ENCODE measurements at places on chromosomes 3 and 15. TPM values are rescaled to one million over a fixed set of nuclear protein-coding genes. Genes with fewer than 3 reads are reported as not detected.

DNA sequence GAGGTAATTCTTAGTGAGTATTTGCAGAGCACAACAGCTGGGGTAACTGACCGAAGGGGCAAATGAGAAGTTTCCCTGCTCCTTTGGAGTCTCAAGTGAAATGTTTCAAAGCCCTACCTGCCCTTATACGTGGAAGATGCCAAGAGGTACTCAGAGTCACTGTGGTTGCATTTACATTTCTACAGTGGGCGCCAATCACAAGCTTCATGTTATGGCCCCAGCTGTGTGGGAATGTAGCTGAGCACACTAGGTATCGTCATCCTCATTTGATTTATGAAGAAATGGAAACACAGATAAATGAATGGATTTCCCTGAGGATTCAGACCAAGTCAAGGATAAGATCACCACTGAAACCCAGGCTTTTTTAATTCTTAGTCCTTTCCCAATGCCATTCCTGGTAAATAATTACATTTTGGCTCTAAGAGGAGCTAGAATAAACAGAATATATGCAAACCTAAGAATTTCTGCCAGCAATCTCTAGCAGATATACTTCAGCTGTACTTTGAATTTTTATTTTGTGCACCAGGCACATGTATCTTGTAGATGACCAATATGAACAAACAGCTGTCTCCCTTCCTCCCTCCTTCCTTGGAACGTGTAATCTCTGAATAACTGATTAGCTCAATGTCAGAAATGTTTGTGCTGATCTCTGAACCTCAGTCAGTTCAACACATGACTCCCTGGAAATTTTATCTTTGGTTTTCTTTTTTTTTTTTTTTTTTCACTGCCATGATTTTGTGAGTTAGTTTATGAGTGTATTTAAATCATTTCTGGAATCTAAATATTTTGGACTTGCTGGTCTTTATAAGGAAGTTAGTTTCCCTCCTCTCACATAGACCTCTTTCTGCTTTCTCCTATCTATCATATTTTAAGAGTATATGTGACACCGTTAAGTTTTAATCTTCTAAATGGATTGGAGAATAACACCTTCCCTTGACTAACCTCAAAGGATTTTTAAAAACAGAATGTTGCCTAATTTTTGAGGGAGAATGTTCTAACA is 69.2 kb downstream of the MAP2K5 start:
- no peak for DNase-seq

- DNase-seq = no peak
Observed at GRCh38 chr15:100648951-100649350, 46.6 kb downstream of the ASB7 start.

The LINGO1 gene
- total RNA-seq = 0.60 TPM

GRCh38 chr15:85649372-85649771 is 145.4 kb downstream of the KLHL25 start:
- DNase-seq = peak; percentile 40

DNA sequence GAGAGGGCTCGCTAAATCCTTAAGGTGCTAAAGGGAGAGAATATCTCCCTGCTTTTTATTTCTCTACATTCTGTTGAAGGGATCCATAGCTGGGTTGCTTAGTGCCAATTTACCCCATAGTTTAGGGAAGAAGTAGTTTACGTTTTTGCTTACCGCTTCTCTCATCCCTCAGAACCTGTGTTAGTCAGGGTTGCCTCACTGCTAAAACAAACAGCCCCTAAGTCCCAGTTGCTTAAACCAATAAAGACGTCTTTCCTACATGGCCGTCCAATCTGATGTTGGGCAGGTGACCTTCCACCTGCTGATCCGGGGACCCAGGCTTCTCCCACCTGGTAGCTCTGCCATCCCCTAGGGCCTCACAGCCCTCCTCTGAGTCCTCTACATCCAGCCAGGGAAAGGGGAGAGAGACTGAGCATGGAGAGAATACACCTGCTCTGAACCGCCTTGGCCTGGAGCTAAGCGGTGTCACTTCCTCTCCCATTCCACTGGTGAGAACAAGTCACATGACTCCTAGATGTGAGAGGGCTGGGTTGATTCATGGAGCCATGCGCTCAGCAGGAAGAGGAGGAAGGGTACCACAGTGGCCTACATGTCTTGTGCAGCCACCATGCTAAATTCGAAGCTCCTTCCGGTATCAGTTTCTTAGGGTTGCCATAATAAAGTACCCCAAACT is 26.3 kb downstream of the DNASE1L3 start:
- no peak for DNase-seq

- no peak for DNase-seq
Observed at GRCh38 chr15:63612300-63612699, 15.1 kb downstream of the FBXL22 start.

The ECE2 gene
- not detected for total RNA-seq

The VWA5B2 gene
- total RNA-seq = 0.72 TPM

GRCh38 chr3:44642337-44642736 is 6.2 kb upstream of the ZNF35 start:
- DNase-seq = no peak

DNA sequence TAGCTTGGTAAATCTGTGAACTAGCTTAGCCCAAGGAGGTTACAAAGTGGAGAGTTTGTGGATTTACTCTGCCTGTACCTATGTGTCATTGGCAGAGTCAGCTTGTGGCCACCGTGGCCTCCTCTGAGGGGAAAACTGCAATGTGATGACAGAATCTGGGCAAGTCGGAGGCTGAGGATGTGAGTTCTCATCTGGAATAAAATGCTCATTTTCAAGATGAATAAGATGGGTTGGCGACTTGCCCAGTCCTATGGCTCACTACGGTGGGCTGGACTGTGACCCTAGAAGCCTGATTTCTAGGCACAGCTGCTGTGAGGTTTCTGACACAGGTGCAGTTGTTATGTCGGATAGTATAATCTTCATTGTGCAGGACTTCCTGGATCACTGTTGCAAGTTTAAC is 83.7 kb downstream of the ETV5 start:
- DNase-seq = peak; percentile 58

DNA sequence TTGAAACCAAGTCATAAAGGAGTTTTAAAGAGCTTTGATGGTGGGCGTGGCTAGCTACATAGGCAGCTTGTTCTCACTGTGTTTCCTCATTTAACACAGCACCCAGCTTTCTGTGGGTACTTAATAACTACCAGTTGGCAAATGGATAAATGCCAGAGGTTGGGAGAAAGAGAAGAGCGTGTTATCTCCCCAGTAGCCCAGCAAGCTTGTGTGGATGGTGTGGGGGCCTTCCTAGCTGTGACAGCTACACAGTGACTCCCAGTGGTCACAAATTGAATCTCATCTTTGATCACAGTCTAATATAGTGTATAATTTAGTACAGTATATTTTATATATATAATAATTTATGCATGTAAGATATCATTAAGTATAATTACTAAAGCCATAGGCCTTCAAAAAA is 984.1 kb downstream of the EPHA3 start:
- DNase-seq = no peak

DNA sequence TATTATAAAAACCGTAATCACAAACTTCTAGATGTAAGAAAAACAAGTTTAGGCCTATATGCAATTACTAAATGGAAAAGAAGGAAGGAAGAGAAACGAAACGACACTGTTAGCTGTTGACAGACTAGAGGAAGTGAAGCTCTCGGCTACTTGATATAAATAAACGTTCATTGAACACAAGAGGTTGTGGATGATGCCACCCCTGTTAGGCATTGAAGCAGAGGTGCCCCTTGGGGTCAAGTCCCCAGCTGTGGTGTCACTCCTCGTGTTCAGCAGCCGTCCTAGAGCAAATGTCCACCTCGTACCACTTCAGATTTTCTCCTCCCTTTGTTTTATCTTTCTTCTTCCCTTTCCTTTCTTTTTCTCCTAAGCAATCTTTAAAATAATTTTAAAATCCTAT is 146.5 kb upstream of the UBE2E1 start:
- no peak for DNase-seq

- no peak for DNase-seq
Observed at GRCh38 chr3:40109641-40110490, 199.6 kb upstream of the EIF1B start.

The SYNPR gene
- not detected for total RNA-seq

- DNase-seq = no peak
Observed at GRCh38 chr15:47955021-47955420, 165.8 kb upstream of the SLC24A5 start.

- DNase-seq = peak; percentile 79
Observed at GRCh38 chr3:124928333-124929202, 6.0 kb downstream of the MUC13 start.

DNA sequence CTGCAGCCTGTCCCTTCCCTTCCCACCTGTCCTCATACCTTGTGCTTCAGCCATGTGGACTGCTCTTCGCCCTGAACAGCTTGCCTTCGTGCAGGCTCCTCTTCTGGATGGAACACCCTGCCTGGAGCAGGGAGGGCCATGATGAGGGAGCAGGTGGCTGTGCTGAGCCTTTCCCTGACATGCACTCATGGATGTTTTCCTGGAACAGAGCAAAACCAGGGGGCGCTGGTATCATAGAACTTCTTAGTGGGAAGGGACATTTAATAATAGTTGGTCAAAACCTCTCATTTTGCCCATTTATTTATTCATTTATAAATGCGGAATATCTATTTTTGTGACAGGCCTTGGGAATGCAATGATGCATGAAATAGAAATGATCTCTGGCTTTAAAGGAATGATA is 149.3 kb downstream of the CACNA1D start:
- no peak for DNase-seq

Data from A172 (cell line).